ENCODE measurements at places on chromosomes 2 and 18.

GRCh38 chr2:71609958-71610357 lies 156.6 kb downstream of the DYSF start:
- no peak for DNase-seq

- no peak for DNase-seq
Observed at GRCh38 chr2:158487419-158487818, 30.7 kb downstream of the PKP4 start.

DNA sequence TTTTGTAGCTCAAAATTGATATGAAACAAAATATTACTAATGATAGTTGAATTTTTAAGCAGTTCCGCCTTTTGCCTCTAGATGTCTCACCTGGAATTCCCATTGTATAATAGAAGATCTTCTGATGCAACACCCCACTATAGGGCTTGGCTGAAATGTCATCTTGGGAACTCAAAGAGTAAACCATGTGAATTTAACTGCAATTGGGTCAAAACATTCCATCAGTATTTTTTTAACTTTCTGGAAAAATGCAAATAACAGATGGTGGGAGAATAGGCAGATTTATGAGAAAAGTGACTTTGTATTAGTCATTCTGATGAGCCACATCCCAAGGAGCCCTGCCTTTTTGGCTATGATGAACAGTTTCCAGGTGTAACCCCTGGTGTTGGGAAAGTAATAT lies 489.9 kb downstream of the NYAP2 start:
- DNase-seq: no peak

GRCh38 chr2:13413989-13414388 lies 697.3 kb downstream of the TRIB2 start:
- DNase-seq: no peak

GRCh38 chr2:176997792-176998169 lies 214.8 kb upstream of the HNRNPA3 start:
- DNase-seq: no peak

DNA sequence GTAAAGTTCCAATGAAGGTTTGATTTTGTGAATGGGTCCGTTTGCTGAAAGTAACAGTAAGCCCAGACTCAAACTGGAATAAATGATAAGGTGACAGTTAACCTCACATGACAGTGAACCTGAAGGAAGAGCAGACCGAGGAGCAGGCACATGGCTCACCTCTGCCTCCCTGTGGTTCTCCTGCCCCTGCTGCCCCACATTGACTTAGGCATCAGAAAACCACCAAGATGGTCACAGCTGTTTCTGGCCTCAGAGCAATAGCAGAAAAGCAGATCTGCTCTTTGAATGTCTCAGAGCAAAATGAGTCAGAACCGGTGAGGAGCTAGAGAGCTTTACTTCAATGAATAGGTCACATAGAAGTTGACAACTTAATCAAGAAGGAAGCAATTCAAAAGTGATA lies 487.6 kb downstream of the METTL4 start:
- DNase-seq: no peak

DNA sequence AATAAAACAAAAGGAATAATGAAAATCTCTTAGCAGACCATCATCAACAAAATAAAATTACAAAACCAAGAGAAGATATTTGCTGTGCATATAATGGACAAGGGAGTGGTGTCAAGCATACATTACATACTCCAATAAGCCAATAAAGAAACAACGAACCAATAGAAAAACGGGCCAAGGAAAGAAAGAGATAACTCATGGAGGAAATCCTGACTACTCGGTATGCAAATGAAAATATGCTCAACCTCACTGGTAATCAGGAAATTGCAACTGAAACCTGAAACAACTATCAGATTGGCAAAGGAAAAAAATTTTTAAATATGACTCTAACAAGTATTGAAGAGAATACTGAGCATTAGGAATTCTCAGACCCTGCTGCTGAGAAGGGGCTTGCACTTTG lies 84.7 kb downstream of the BCL2 start:
- DNase-seq: no peak

- peak; percentile 7 for DNase-seq
Observed at GRCh38 chr18:23134780-23135549, at the start of gene CABLES1. Gene CABLES1, plus strand, starts transcription at chr18:23135485. Its CDS starts 278 bp downstream, at chr18:23135763.

All from stimulated activated CD8-positive, alpha-beta memory T cell treated with anti-CD3 and anti-CD28 coated beads, Interleukin-4, amount 100 ng/mL, for 24 hours (primary cell).